ENCODE measurements at places on chromosomes 13 and 19.
A peak's percentile ranks its signal among the peaks of the same experiment; 100 is the strongest.

DNA sequence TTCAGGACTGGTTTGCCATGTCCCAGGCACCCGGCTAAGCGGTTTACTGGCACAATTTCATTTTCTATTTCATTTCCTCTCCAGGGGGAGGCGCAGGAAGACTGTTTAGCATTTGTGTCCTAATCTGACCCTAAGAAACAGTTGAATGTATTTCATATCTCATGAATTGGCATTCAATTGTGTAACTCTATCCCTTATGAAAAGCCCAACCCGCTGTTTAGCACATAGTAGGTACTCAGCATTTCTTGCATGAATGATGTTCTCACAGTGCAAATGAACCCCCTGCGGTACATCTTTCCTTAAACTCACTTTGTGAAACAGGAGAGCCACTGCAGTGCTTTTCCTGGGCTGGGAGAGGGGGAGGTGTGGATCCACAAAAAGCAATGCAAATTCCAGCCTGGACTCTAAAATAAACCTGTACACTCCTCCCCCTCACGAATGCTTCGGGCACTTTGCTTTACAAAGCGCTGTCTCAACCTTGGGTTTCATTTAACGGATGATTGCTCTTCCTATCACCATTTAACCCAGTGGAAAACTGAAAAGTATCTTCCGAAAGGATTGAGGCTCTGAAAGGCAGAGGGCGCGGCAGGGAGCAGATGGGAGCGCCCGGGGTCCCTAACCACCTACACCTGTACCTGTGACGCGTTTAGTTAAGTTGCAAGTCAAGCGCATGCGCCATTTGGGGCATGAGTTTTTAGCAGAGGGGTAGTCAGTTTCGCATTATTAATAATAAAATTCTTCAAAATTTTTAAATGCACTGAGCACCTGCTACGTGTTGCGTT lies 1.2 kb upstream of the EEF2 start:
- DNase-seq: peak; percentile 80

DNA sequence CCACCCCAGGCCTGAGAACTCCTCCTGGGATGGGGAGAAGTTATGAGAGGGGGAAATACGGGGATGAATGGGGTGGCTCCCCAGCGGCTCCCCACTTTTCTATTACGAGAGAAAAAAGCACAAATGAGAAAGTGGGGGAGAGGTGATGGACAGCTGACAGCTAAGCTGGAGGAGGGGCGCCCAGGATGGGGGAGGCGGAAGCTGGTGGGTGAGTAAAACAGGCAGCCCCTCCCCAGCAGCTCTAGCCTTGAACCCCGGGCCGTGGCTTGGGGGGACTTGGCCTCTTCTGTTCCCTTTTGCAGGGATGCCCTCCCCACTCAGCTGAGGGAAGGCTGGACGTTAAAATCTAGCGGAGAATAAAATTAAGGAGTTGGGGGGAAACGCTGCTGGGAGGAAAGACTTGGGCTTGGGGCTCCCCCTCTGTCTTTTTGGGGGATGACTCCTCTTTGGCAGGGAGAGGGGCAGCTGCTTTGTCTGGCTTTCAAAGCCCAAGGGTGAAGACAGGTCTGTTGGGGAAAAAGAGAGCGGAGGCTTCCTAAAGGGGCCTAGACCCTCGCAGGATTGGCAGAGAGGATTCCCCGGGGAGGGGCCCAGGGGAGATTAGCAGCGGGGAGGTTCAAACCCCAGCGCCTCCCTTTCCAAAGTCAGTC lies 1.4 kb upstream of the SAMD1 start:
- no peak for DNase-seq

DNA sequence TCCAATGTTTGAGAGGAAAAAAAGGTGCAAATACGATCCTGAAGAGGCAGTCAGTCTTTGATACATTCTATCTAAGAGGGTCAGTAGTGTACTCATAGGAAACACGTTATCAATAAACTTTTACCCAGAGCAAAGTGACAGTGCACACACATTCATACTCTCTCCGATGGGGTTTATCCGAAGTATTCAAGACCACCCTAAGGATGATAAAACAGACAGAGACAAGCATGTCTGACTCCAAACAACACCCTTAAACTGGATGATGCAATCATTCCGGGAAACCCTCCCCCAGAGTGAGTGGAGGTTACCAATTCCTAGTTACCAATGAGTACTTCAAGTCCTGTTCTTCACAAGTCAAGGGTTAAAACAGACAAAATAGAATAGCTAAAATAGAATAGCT lies 79.1 kb downstream of the DNAJC3 start:
- DNase-seq: no peak

DNA sequence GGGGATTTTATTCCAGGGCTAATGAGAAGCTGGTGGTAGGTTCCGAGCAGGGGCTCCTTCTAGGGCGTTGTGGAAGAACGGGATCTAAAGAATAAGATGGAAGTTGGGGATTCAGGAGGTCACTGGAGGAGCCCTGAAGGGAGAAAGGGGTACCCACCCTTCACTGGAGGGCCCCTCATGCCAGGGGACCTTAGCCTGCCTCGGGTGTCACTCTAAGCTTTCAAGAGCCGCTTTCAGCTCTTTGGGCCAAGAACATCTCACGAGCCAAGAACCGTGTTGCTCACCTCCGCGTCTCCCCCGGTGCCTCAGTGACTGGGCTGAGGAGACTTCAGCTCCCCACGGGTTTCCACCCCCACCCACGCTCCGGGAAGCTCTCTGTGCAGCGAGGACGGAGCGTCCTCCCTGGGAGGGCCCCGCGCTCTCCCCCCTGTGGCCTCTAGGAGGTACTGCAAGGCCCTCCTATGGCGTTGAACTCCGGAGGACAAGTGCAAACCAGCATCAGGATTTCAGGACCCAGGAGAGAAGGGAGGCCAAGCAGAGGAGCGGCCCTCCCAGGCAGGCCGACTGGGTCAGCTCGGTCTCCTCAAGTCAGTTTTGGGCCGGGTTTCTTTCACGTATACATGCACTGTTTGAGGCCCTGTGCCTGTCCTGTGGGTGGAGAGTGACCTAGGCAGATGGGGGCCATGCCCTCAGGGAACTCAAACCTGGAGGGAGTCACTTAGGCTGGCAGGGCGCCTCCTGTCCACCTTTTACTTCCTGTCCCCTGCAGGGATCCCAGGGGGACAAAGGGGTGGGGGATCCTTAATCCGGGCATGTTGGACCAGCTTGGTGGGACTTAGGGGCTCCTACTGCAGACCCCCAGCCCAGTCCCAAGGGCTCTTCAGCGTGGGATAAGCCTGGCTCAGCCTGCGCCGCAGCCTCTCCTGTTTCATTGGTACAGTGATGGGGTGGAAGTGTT lies 5.1 kb upstream of the KRTDAP start:
- DNase-seq: peak; percentile 60

- peak; percentile 76 for DNase-seq
Observed at GRCh38 chr19:13002166-13002898, 7.1 kb downstream of the NFIX start.

GRCh38 chr13:61415058-61415721 lies 459 bp downstream of the PCDH20 start:
- no peak for DNase-seq

DNA sequence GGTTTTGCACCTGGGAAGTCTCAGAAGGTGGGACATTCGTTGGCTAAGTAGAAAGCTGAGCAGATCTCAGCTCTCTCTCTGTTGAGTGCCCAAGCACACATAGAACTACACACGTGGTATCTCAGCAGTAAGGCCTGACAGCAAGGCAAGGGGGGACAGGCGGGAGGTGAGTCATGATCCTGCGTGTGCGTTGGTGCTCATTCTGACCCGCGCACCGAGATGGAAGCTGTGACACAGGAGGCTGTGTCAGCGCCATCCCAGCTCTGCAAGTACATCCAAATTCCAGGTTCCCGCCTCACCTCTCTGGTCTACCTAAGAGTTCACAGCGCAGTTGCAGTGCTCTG lies 135.7 kb downstream of the USP12 start:
- DNase-seq: no peak

DNA sequence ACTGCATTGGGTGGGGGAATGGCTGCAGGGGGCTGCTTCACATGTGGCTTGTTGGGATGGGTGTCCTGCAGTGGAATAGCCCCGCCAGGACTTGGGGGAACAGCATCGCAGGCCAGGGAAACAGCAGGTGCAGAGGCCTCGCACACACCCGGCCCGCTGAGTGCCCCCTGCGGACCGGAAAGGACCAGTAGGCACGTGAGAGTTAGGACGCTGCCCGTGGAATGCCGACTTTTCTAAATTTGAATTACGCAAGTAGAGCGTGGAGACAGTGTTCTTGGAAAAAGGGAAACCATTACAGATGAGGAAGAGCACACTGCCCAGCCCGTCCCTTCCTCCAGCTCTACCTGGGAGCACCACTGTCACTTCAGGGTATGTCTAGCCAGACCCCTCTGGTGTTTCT lies 11.5 kb downstream of the DNM2 start:
- no peak for DNase-seq

DNA sequence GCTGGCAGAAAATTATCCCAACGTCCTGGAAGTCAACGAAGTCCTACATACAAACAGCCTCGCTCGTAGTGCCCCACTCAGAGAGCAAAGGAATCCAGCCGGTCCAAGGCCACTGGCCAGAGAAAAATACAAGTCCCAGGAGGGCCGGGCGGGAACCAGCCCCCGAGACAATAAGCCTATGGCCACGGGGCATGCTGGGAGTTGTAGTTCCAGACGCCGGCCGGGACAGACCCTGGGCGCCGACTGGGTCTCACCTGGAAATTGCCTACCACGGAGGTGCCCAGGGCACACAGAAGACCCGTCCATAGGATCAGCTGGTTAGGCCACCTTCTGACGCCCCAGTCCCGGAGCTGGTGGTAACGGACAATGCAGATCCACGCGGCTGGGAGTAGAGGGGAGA lies 5.4 kb downstream of the TMEM150B start:
- DNase-seq: peak; percentile 27
